Right cardiac atrium (tissue), 5 donors: ENCODE measurements at places on chromosomes 2 and 18. TPM values are rescaled to one million over a fixed set of nuclear protein-coding genes. Genes with fewer than 3 reads are reported as not detected.

MYOM1 gene
- total RNA-seq = 377 TPM

WDR35 gene
- total RNA-seq = 6.9 TPM

MYL1 gene
- total RNA-seq = 0.57 TPM

CPLX4 gene
- total RNA-seq = not detected

RAB6D gene
- not detected for total RNA-seq

ANKRD29 gene
- total RNA-seq = 3.4 TPM

CERKL gene
- total RNA-seq = not detected

PCARE gene
- 1.9 TPM for total RNA-seq

ANKRD62 gene
- total RNA-seq = not detected

POTEF gene
- 0.23 TPM for total RNA-seq

MAP4K3 gene
- total RNA-seq = 50.0 TPM

DNA sequence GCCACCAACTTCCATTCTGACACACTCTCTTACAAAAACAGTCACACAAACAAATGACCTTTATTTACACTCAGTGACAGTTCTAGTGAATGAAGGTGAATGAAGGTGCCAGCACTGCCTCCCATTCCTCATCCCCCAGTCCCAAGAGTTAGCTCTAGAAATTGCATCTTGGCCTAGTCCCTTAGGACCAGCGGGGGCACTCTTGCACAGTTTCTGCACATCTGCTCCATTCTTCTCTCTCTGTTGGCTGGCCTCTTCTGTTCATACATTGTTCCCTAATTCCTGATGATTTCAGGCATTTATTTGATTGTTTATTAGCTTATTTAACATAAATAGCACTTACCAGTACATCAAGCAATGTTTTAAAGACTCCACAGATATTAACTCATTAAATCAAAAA is 30.9 kb downstream of the GAREM1 start:
- no peak for DNase-seq

- no peak for DNase-seq
Observed at GRCh38 chr2:144254342-144255235, 265.3 kb downstream of the ZEB2 start.

- DNase-seq = peak; percentile 95
Observed at GRCh38 chr2:219298759-219299371, 10.3 kb downstream of the PTPRN start.

- peak; percentile 92 for DNase-seq
Observed at GRCh38 chr2:25341753-25342371, at the start of gene DNMT3A. TSS of gene DNMT3A (minus strand) at chr2:25341925. CDS start at chr2:25313984, 27,941 bp downstream.

- peak; percentile 89 for DNase-seq
Observed at GRCh38 chr2:240437861-240438809, 2.7 kb downstream of the GPC1 start.

DNA sequence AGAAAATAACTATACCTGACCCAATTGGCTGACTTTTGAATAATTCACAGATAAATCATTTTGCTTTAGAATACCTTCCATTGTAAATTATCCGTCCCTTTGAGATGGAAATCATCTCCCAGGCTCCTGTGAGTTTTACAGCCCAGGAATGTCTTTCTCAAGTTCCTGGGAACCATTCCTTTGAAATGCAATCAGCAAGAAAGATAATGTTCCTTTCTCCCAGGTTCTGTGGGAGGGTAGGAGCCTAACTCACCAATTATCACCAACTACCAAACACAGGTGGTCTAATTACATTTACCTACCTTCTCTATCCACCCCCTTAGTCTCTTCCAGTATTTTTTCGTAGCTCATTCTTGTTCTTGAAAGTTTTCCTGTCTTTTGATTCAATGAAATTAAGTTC is 1016.0 kb downstream of the SOCS6 start:
- DNase-seq = no peak

DNA sequence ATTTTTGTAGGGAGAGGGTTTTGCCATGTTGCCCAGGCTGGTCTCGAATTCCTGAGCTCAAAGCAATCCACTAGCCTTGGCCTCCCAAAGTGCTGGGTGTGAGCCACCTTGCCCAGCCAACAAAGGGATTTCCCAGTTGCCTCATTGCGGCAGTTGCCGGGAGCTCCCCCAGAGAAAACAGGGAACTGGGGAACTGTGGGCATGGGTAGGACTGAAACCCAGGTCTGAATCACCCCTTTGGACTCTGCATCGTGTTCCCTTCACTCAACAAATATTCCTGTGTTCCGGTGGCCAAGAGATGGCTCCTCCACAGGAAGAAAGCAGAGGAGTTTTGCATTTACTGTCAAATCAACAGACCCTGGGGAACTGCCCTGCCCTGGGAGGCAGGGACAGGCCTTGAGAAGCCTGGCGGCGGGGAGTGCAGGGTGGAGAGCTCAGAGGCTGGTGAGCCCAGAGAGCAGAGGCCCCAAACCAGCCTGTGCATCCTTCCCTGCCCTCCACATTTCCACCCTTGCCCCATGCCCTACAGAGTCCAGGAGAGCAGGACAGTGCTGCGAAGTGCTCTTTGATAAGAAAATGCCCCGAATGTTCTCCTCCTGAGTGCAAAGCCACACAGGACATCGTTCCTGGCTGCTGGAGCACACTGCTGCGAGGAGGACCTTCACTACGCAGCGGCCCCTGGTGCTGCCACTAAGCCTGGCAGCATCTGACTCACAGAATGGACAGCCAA is 24.9 kb downstream of the MYO7B start:
- DNase-seq = no peak

DNA sequence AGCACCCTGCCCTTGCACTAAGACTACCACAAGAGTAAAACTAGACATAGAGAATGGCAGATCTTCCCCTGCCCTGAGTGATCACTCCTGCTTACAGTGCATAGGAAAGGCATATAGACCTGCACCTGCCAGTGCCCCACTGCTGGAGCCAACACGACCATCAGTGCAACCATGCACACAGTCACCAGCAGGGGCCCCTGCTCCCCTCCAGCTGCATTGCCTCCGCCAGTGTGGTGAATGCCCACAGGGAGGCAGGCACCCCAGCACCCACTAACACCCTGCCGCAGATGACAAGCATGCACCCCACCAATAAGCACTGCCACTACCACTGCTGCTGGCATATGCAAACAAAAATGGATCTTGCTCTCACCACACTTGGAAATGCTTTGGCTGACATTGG is 478.8 kb downstream of the ADCYAP1 start:
- DNase-seq = no peak

GRCh38 chr18:57618910-57619309 is 2.7 kb downstream of the NARS1 start:
- DNase-seq = no peak

DNA sequence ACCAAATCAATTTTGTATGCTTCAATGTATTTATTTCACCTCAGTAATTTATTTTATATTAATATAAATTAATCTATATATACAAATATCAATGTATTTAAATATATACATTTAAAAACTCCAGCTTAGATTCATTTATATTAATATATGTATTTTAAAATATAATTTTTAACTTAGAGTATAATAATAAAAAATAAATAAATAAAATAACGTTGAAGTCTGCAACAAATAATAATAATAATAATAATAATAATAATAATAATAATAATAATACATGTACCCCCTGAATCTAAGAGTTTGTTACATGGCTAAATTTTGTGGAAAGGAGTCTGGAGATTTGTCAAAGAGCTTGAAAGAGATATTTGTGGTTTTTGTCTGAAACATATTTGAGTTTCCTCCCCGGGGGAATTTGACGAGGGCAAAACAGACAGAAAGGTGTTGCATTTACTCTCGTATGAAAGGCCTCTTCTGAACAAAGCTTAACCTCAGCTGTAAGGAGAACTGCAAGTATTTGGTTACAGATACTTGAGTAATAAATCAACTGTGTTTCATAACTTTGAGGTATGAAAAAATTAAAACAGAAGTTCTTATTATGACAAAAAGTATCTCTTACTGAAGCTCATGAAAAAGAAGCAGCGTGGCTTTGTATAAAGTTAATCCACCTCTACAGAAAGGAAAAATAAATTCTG is 93.4 kb downstream of the CDH19 start:
- DNase-seq = no peak

- DNase-seq = no peak
Observed at GRCh38 chr2:181566334-181567032, 90.4 kb downstream of the CERKL start.

GRCh38 chr2:27123302-27124150 is at the start of gene ABHD1:
TSS of gene ABHD1 (plus strand) at chr2:27123815. CDS start at chr2:27123949, 134 bp downstream.
- peak; percentile 71 for DNase-seq

- no peak for DNase-seq
Observed at GRCh38 chr2:164761737-164762460, 79.7 kb downstream of the COBLL1 start.

DNA sequence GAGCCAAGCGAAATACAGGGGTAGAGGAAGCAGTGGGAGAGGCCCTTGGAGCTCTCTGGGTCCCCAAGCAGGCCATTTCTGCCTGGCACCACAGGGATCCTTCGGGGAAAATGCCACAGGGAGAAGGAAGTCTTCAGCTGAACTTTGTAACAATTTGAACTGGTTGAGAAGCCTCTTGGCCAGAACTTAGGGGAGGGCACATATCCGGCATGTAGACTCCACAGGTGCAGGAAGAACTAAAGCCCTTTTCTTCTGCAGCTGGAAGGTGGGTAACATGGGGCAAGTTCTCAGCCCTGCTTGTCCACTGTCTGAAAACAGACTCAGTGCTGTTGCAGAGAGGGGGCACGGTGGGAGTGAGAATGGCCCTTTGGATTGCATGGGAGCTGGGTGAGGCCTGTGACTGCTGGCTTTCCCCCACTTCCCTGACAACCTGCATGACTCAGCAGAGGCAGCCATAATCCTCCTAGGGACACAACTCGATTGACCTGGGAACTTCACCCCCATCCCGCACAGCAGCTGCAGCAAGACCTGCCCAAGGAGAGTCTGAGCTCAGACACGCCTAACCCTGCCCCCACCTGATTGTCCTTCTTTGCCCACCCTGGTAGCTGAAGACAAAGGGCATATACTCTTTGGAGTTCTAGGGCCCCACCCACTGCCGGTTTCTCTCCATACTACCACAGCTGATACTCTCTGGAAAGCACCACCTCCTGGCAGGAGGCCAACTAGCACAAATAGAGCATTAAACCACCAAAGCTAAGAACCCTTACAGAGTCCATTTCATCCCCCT is 101.6 kb upstream of the FAM136A start:
- peak; percentile 31 for DNase-seq

DNA sequence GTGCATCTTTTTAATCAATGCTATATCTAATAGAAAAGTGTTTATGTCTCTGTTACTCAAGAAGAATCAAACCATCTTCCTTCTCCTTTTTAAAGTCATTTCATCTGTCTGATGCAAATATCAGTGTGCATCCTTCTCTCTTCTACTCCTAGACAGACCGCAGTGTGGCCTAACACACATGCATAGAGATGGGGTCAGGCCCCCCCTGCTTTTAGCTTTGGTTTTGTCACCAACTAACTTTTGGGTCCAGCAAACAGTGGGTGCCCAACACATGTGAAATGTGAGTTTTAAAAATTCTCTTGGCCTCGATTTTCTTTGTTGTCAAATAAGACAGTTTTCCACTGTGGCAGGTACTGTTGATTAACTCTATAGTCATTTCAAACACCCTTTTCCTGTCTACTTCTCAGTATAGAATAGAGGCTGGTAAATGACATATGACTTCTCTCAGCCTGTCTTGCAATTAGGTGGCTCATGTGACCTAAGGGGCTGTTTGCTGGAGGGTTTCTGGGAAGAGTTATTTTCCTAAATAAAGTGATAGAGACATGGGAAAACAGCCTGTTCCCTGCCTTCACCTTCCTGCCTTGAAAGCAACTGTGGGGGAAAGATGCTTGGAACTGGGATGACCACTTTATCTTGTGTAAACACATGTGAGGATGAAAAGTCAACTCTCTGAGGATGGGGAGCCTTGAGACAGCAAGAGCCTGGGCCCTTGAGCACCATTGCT is 65.7 kb upstream of the DARS1 start:
- DNase-seq = no peak
